ENCODE measurements at places on chromosomes 11 and 22.

GRCh38 chr11:86500500-86501140 lies 125.9 kb downstream of the CCDC81 start:
- no peak for DNase-seq

- no peak for DNase-seq
These were observed 41.0 kb upstream of the EIF3D start for GRCh38 chr22:36569999-36570398.

DNA sequence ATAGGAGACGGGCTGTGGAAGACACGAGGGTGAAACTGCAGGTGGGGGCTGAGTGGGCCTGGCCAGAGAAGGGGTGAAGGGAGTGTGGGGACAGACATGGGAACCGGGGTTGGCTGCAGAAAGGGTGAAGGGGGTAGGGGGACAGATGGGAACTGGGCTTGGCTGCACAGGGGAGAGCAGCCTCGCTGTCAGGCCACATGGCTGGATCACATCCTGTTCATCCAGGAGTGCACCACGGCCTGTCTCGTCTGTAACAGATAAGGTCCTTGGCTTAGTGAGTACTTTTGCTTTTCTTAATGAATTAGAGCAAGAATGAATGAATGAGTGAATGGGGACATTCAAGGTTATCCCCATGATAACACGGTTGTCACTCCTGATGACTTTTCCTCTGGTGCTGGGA lies 13.5 kb downstream of the FBLN1 start:
- no peak for DNase-seq

GRCh38 chr22:20175597-20175900 lies 24.7 kb upstream of the CCDC188 start:
- no peak for DNase-seq

GRCh38 chr11:64885367-64886286 lies 7.2 kb upstream of the EHD1 start:
- no peak for DNase-seq

- DNase-seq, result no peak
These were observed 39.5 kb upstream of the EP300 start for GRCh38 chr22:41052661-41053490.

- DNase-seq, result no peak
These were observed 889.4 kb upstream of the TENM4 start for GRCh38 chr11:80330264-80330663.

DNA sequence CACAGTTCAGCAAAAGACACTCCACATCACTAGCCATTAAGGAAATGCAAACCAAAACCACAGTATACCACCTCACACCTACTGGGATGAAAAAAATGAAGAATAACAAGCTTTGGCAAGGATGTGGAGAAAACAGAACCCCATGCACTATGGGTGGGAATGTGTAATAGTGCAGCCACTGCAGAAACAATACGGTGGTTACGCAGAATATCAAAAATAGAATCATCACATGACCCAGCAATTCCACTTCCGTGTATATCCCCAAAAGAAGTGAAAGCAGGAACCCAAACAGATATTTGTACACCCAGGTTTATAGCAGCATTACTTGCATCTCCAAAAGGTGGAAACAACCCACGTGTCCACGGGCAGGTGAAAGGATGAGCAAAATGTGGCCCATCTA lies 20.8 kb downstream of the CARS1 start:
- DNase-seq, result no peak

- no peak for DNase-seq
These were observed 45.6 kb upstream of the TENM4 start for GRCh38 chr11:79486242-79486984.

GRCh38 chr11:63906585-63906984 lies 10.4 kb downstream of the RCOR2 start:
- no peak for DNase-seq

DNA sequence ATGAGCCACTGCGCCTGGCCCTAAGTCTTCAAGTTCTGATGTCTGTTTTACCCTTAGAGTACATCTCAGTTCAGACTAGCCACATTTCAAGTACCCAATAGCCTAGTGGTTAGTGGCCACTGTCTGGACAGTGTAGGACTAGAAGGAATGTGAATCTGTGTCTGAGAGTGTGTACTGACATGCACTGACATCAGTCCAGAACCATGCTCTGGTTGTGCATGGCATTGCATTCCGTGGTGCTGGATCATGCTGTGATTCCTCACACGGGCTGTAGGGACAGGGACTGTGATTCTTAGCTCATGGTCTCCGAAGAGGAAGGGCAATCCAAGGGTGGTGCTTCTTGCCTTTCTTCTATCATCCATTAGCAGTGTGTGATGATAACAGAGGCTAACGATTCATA lies 41.1 kb downstream of the AMOTL1 start:
- no peak for DNase-seq

DNA sequence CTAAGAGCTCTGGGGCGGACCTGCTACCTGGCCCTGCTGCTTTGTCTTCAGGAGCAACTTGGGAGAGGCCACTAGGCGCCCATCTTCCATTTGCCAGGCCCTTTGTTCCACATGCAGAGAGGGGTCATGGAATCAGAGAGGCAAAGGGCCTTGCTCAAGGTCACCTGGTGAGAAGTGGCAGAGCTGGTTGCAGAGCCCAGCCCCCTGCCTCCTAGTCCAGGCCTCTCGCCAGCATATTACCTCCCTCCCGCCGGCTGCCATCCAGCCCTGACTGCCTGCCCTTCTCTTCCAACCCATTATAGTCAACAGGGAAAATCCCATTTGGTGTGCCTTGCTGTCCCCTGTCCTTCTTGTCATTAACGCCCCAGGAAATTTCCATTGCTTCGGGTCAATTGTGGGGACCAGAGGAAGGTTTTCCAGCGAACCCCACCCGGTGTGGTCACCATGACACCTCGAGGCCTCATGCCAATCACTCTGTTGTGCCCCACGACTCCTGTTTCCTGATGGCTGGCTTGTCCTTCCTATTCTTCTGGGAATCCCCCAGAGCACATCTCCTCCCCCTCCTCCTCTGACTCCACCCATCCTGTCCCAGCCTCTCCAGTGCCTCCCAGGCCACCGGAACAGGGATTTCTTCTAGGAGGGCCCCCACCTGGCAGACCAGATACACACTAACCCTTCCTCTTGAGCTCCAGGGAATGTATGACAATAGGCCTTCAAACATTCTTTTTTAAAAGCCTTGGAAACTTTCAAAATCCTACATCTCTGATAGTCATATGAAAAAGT lies 77.0 kb downstream of the NECTIN1 start:
- no peak for DNase-seq

GRCh38 chr11:94599510-94599909 lies 32.3 kb downstream of the PIWIL4 start:
- no peak for DNase-seq

DNA sequence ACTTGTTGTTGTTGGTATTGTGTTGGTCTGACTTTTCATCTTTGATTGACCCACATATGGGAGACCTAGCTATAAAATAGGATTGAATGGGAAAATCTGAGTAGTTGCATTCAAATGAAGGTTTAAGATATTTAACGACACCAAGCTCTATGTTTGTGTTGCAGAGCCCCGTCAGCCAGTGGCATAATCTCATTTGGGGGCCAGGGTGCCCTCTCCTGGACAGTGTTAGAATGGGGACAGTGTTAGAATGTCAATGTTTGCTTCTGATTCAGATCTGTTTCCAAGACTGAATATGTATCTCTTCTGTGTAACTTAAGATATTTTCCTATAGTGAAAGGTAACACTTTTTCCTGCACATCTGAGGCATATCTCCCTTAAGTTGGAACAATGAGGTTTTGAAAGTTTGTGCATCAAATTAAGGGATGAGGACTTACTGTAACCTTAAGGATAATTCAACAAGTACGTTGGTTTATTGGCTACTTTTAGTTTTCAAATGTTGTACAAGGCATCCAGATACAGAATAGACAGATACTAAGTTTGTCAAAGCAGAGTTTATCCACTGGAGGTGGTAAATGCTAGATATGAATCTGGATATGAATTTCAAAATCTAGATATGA lies 5.3 kb upstream of the OR52M1 start:
- DNase-seq, result no peak

DNA sequence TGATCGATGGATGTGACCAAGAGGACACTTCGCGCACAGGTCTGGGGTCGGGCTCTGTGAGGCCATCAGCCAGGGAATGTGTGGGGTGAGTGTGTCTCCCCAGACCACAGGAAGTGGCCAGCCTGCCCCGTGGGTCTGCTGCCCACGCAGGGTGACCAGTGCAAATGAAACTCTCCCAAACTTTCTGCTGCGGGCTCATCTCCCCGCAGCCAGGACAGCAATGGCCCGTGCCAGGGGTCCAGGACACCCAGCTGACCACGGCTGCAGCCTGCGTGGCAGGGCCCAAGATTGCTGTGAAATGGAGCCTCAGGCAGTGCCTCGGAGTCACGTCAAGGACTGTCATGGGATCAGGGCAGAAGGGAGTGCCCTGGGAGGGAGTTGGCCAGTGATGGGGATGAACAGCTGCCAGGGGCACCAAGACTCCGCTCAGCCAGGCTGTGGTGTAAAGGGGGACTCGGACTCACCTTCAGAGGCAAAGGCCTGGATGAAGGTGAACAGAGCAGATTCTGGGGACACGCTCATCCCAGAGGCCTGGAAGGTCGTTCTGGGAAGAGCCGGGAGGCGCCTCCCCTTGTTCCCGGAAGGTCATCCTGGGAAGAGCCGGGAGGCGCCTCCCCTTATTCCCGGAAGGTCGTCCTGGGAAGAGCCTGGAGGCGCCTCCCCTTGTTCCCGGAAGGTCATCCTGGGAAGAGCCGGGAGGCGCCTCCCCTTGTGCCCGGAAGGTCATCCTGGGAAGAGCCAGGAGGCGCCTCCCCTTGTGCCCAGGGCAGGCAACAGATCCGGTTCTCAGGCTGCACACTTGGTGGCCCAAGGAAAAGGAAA lies 252.6 kb downstream of the BRD1 start:
- DNase-seq, result peak; percentile 37

DNA sequence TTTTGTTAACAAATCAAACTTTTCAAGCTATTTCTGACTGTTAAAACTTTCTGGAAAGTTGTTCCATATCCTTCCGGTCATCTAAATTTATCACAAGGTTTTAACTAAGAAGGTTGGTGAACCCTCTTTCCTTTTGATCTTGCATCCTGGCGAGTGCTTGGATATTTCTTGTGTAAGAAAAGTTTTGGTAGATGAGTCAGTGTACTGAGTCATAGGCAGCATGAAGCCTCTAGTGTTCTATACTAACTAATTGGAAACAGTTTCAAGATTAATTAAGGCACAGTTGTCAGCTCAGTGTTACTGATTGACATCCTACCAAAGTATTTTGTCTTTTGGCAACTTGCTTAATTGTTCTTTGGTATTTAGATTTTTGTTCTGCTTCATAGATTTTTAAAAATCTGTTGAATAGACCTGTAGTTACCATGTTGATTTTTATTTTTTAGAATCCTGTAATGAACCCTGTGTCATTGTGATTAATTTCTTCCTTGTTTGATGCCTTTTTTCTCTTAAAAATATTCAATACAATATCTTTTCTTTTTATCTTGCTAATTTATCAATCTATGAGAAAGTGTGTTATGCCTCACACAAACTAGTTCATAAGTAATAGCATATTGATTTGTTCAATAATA lies 38.0 kb downstream of the METTL15 start:
- no peak for DNase-seq

- no peak for DNase-seq
These were observed 86.2 kb downstream of the GRAMD1B start for GRCh38 chr11:123516238-123516637.

DNA sequence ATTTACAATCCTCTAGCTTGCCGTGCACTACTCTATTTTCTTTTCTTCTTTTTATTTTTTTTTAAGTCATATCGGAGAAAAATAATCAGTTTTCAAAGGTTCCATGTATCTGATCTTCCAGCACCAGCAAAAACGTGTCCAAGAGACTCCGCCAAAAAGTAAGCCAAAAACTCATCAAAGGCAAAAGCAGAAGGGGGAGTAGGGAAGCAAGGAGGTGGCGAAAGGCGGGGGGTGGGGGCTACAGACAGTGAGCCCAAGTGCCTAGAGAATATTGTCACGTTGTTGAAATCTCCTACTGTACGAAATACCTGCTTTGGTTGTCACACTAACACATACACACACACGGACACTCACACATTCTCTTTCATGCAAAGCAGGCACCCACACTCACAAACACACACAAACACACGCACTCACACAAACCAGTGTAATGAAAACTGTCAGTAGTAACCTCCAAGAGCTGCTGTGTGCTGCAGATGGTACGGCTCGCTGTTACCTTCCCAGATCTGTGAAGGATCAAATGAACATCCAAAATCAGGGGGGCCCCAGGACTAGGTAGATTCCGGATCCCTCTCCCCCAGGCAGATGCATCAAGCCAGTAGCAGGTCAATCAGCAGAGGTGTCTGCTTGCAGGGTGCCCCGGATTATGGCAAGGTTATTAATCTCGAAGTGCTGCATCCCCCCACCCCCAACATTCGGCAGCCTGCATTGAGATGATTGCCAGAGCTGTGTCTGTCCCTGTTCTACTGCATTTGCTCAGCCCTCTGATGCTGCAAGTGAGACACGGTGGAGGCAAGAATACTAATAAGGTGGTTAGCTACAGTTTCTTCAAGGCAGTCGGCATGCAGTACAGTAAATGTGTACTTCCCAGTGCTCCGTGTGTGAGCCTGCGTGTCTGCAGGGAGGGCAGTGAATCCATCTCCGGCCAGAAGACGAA lies at the start of gene LRRC4C:
Gene LRRC4C, minus strand, starts transcription at position 188 of the 937 bp plus-strand sequence.
- DNase-seq, result no peak

DNA sequence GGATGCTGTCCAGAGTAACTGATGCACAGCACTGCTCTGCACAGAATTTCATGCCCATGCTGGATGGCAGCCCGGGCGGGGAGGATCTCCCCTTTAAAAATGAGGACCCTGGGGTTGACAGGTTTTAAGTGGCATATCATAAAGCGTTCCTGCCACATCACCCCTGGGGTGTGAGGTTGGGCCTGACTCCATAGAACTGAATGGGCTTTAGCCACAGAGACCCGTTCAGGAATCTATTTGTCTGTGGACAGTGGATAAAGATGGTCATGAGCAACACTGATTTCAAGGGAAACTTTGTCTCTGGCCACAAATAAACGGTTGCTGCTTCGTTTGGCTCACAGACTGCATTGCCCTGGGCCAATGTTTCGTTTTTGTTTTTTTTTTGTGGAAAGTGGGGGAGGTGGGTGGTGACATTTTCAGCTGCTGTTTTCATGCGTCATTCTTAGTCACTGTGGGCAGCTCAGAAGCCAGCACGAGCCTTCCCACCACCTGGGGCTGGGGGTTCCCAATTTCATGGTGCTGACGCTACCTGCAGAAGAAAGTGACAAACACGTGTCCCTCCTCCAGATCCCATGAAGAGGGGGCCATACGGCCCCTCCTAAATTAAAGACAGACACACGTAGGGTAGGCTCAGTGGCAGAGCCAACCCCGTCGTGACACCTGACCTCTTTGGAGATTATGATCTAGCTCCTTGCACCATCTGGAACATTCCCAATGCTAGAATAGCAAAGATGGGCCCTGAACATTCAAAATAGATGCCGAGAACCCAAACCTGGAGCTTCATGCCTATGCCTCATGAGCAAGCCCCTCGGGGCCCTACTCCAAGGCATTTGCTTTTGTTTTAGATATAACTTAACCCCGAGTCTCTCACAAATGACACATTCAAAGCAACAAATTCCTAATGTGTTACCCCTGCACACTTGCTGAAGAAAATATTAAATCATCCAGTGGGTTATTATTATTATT lies 54.8 kb upstream of the PHF21B start:
- no peak for DNase-seq

Data from ascending aorta (tissue), 2 donors.